Fibroblast of mammary gland (primary cell): ENCODE measurements at places on chromosomes 1 and 21.
A peak's percentile ranks its signal among the peaks of the same experiment; 100 is the strongest.

DNA sequence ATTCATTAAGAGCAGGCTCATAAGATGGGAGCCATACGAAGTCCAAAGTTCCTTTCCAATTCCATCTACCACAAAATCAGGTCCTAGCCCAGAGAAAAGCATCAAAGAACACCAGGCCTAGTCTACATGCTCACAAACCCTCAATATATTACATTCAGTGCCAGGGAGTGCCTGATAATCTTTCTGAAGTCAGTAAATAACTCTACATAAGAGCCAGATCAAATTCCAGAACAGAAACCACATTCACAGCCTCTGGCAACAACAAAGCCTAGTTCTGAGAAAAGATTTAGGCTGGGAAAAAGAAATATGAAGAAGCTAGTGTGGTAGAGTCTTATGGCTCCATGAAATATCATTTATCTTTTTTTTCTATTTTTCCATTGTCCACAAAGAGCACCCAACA is 40.5 kb upstream of the RBBP5 start:
- DNase-seq, result no peak

DNA sequence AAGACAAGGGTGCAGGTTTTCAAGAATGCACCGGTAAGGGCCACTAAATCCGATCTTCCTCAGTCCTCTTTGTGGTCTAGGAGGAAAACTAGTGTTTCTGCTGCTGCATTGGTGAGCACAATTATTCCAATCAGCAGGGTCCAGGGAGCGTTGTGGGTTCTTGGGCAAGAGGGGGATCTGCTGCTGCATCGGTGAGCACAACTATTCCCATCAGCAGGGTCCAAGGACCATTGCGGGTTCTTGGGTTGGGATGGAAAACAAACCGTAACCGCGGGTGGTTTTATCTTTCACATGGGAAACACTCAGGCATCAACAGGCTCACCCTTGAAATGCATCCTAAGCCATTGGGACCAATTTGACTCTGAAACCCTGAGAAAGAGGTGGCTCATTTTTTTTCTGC is 7.0 kb upstream of the PCP4L1 start:
- no peak for DNase-seq

- no peak for DNase-seq
Measured at GRCh38 chr1:75690547-75690946, 34.0 kb upstream of the ACADM start.

DNA sequence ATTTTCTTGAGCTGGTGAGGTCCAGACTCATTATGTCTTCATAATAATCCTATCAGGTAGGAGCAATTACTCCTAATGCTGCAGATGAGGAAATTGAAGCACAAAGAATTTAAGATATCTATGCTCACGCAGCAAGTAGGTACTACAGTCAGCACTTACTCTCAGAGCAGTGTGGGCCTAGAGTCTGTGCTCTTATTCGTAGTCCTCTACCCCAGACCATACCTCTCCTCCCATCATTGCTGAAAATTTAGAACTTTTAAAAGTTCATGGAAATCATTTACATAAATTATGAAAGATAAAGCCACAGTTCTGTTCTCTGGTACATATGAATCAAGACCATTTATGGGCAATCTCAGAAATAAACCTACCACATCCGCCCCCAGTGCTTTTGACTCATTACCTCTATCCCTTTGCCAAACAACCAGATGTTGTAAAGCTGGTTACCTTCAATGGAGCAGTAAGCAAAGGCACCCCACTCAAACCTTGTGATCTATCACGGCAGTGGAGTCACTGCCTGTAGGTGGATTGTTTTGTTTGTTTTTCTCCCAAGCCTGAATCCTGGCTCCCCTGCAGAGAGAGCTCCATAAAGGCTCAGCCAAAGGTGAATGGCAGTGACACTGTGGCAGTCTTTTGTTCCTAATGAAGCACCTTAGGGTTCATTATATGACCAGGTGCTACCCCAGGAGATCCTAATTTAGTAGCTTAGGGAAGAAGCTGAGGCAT is 20.9 kb upstream of the MAN1A2 start:
- peak; percentile 81 for DNase-seq

- no peak for DNase-seq
Measured at GRCh38 chr1:57325117-57325516, 98.7 kb downstream of the DAB1 start.

DNA sequence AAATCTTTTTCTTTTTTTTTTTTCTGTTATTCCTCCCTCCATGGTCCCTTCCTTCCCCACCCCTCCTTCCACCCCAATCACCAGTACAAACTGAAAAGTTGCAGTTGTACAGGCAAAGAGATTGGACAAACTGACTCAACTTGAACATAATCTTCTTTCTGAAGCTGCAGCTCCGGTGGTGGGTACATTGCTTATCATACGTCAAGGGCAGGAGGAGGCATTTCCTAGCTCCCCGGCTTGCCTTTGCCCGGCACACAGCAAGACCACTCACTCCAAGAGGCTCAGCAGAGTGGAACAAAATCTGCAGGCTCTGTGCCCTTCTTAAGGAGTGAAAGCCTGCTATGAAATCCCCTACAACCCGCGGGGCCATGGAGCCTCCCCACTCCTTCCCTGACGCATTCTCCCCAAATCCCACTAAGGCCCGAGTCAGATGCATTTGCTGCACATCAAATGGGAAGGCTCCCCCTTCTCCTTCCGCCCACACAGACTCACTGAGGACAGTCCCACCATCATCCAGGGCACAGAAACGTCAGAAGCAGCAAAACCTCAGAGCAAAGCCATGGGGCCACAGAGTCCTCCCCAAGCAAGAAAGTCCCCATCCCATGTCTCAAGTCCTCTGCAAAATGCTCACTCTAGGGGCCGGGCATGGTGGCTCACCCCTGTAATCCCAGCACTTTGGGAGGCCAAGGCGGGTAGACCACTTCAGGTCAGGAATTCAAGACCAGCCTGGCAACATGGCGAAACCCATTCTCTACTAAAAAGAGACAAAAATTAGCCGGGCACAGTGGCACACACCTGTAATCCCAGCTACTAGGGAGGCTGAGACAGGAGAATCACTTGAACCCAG is 45.9 kb downstream of the SYF2 start:
- DNase-seq, result no peak
